ENCODE measurements at places on chromosomes 6 and 20. TPM values are rescaled to one million over a fixed set of nuclear protein-coding genes. Genes with fewer than 3 reads are reported as not detected.

The ZNFX1 gene
- 21.0 TPM for total RNA-seq

The FAM209B gene
- total RNA-seq, result not detected

The TAAR8 gene
- not detected for total RNA-seq

The EBF4 gene
- total RNA-seq, result 2.0 TPM

The ECT2L gene
- total RNA-seq, result not detected

The TMEM151B gene
- total RNA-seq, result 0.05 TPM

The PROKR2 gene
- not detected for total RNA-seq

The ZNF217 gene
- 16.0 TPM for total RNA-seq

The IL22RA2 gene
- not detected for total RNA-seq

The PTPRT gene
- total RNA-seq, result not detected

The ARFRP1 gene
- total RNA-seq, result 25.5 TPM

The CST7 gene
- 0.45 TPM for total RNA-seq

The ABHD16B gene
- total RNA-seq, result not detected

The KCNG1 gene
- 22.3 TPM for total RNA-seq

The RHAG gene
- total RNA-seq, result not detected

The HCRTR2 gene
- not detected for total RNA-seq

The TFAP2A gene
- 24.6 TPM for total RNA-seq

- DNase-seq, result no peak
Measured at GRCh38 chr20:44018259-44018941, 103.7 kb downstream of the TOX2 start.

GRCh38 chr6:75815756-75816155, 66.7 kb downstream of the MYO6 start:
- DNase-seq, result no peak

DNA sequence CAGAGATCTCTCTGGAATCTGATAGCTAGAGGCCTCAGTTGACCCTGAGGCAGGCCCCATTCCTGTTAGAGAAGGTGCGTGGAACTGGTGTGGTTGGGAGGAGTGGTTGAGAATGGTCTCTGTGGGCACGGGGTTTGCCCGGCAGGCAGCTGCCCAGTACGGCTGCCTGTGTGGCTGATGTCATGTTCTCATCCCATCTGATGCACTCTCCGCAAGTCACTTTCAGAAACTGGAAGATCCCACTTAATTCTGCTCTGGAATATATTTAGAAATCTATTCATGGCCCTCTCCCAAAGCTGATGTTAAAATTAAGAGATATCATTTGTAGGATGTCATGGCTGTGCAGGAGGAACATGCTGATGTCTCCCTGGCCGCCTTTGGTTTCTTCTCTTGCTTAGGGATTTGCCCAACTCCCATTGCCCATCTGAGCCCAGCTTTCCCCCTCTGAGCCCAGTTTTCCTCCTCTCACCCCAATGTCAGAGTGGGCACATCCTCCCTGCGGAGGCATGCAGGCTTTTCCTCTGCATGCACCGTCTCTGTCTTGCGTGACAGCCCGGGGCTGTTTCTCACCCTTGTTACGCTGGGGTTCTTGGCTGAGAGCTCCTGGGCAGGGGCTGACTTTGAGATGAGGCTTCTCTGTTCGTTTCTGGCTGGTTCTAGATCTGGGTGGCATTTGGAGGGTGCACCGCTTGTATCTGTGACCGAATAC, 21.0 kb downstream of the PHACTR3 start:
- no peak for DNase-seq

GRCh38 chr6:12222405-12223366, 67.5 kb upstream of the EDN1 start:
- DNase-seq, result no peak

- no peak for DNase-seq
Measured at GRCh38 chr6:73108949-73109348, 116.3 kb downstream of the KHDC1L start.

GRCh38 chr6:145544041-145544440, 191.3 kb downstream of the EPM2A start:
- no peak for DNase-seq

- DNase-seq, result no peak
Measured at GRCh38 chr6:36216559-36216958, 20.0 kb downstream of the BRPF3 start.

DNA sequence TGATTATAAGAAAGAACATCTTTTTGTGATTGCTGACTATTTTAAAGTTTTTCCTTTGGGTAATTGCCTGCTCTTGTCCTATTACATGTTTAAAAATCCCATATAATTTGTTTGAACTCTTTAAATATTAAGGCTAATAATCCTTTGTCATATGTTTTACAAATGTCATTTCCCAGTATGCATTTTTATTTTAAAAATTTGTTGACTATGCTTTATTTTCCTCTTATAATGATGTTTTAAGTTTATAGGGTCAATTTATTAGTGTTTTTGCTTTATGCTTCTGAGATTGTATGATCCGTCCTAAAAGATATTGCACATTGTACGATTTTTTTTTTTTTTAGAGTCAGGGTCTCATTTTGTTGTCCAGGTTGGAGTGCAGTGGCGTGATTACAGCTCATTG, 297.2 kb downstream of the RNF144B start:
- no peak for DNase-seq

- DNase-seq, result no peak
Measured at GRCh38 chr20:32589769-32590168, 4.6 kb upstream of the NOL4L start.

DNA sequence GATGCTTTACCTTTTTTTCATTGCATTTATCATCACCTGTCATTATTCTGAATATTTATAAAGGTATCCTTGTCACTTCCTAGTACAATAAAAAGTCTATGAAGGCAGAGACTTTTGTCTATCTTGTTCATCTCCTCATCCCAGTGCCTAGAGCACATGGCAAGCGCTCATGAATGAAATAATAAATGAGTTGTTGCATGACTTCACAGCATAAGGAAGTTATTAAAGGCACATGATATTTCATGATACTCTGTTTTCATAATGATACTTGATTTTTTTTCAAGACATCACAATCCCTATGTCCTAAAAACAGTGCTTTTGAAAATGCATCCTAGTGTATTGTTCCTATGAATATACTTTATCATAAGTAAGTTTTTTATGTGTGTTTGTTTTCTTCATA, 310.6 kb upstream of the RSPO3 start:
- no peak for DNase-seq

DNA sequence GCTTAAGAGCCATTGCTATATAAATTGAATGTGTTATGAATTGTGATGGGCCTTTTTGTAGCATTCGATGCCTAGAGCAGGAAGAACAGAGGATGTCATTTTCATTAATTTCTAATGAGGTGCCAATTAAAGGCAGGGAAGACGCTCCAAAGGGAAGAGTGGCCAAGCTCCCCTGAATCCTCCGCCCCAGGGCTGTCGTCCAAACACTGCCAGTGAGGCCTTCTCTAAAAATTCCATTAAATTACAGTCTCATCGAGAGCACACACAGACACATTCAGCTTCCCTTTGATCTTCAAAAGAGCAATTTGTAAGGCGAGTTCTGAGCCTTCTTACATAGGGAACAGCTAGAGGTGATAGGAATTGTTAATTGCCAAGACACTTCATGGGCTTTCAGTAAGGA, 300.0 kb downstream of the ZFAND3 start:
- no peak for DNase-seq

DNA sequence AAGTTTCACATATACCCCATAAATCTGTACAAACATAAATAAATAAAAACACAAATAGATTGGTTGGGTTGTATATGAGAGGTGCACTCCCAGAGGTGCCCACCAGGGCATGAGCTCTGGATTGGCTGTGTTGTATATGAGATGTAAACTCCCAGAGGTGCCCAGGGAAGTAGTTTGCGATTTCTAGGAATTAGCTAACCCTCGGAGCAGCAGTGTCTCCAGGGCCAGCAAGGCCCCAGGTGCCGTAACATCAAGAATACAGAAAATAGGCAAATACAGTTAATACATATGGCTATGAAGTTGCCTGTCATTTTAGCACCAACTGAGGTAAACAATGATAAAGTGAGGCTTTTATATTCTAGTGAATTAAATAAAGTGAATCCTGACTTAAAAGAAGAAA, 5.4 kb upstream of the GINM1 start:
- peak; percentile 60 for DNase-seq

DNA sequence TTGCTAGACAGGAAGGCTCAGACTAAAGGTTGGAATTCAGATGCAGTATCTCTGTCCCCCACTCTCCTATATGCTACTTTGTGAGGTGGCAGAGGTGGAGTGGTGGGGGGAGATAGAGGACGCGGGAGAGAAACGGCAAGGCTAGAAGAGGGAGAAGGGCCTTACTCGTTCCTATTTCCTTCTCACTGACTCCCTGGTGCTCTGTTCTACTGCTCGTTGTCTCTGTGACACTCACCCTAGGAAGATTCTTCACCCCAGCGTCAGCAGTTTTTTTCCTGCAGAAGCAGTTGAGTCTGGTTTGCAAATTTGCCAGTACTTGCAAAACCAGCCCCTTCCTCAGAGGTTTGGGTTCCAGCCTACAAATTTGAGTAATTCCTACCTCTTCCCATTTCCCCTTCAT, 801.1 kb upstream of the SLC35B3 start:
- no peak for DNase-seq

DNA sequence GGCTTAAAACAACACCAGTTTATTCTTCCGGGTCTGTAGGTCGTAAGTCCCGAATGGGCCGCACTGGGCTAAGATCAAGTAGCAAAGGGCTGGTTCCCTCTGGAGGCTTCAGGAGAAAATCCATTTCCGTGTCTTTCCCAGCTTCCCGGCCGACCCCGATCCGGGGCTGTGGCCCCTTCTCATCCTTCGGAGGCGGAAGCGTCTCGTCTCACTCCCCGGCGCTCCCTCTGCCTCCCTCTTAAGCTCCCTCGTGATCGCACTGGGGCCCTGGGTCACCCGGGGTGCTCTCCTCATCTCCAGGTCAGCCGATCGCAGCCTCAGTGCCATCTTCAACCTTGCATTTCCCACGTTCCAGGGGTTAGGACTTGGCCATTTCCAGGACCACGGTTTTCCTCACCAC, 199.4 kb downstream of the WDR27 start:
- DNase-seq, result no peak

DNA sequence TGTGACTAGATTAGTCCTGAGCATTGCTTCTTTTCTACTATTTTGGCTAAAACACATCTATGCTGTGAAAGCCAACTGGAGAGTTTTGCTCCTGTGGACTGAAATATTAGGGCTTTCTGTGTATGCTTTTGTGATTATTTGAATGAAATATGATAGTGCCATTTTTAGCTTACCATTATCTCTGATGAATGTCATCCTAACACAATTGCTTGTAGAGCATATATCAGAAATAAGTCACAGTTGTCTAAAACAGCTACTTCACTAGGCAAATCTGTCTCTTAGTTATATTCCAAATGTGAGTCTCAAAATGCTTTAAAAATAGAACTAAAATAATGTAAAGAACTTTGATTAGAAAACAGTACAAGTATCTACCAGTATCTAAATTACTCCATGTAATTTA, 401.4 kb upstream of the PTCHD4 start:
- DNase-seq, result no peak

DNA sequence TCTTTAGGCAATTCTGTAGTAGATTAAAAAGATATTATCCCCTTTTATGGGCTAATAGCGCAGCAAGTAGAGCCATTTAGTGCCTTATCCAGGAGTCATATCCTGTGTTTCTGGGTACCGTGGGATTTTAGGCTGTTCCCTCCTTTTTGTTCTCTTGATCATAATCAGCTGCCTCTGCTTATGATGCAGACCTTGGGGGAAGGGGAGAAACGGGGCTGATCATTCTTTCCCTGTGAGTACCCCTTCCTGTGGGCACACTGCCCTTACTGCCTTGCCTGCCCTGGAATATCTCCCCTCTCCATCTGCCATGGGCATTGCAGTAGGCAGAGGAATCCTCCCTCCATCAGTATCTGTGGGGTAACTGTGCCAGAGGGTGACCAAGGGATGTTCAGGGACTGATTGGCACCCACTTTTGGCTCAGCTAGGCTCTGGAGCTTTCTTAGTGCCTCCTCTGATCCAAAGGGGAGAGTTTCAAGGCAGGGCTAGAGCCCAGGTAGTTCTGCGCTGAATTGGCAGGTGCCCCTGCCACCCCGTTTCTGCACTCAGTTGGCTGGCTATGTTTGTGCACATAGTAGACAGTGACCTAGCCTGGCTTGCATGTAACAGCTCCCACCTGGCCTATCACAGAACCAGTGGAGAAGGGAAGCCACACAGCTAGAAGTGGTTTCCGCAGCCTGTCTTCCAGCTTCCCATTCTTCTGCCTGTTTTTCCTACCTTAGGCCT, 103.3 kb downstream of the FIG4 start:
- DNase-seq, result no peak

DNA sequence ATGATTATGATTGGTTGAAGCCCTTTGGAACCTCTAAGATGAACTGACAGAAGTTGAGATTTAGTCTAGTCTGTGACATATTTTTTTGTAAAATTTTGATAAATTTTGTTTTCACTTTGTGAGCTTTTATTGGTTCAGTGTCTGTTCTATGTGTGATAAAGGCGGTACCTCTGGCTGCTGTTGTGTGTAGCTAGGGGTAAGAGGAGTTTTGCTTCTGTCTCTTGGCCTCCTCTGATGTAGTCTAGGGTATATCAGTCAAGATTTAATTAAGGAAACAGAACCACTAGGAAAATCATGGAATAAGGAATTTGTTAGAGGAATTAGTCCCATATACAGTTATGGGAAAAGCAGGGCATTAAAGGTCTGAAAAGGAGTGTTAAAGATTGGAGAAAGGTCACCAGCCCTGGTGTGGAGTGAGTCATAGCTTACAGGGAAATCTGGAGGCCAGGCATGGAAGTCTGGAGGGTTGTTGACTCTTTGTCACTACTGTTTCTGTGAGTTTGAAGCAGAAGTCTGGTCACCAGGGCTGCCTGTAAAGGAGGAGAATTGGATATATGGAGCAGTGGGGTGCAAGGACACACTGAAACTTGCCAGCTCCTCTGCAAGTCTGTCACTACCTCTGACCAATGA, 28.5 kb downstream of the CDC5L start:
- no peak for DNase-seq

DNA sequence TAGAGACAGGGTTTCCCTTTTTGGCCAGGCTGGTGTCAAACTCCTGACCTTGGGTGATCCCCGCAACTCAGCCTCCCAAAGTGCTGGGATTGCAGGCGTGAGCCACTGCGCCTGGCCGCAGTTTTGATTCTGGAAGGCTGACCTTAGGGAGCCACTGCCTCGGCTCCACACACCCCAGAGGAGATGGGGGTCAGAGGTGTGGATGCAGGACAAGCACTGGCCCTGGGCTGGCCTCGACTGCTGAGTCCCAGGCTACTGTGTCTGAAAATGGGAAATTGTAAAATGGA, 1.5 kb downstream of the ZBP1 start:
- no peak for DNase-seq

GRCh38 chr20:47359530-47360296, 3.2 kb upstream of the ZMYND8 start:
- no peak for DNase-seq

GRCh38 chr20:19768325-19768842, 10.3 kb downstream of the RIN2 start:
- DNase-seq, result no peak

DNA sequence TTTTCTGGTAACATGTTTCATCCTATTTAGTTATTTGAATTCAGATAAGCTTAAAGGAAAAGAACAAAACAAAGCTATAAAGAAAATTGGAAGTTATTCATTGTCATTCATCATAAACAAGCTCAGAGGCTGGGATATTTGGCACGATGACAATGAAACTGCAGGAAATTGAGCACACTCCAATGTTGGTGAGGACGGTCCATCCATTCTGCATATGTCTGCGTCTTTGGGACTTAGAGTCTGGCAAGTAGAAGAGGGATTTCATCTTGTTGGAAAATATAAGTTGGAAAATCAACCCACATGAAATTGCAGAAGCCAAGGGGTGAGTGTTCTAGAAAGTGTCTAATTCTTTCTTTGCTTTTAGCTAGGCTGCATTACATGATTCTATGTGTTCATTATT, 78.4 kb downstream of the HDGFL1 start:
- no peak for DNase-seq

GRCh38 chr6:39941138-39941537, 6.9 kb upstream of the MOCS1 start:
- no peak for DNase-seq
